SK-N-SH (cell line): ENCODE measurements at places on chromosomes 13 and 19. TPM values are rescaled to one million over a fixed set of nuclear protein-coding genes. Genes with fewer than 3 reads are reported as not detected.

The KCNN1 gene
- polyA plus RNA-seq = 2.7 and 3.6 TPM in 2 replicates

The SHANK1 gene
- polyA plus RNA-seq = 0.28 and 0.31 TPM in 2 replicates

The POP4 gene
- polyA plus RNA-seq = 67.7 and 75.4 TPM in 2 replicates

The PEAK3 gene
- polyA plus RNA-seq = not detected in 2 replicates

The THSD8 gene
- not detected in 2 replicates for polyA plus RNA-seq

The ANKLE1 gene
- polyA plus RNA-seq = 2.2 and 2.6 TPM in 2 replicates

DNA sequence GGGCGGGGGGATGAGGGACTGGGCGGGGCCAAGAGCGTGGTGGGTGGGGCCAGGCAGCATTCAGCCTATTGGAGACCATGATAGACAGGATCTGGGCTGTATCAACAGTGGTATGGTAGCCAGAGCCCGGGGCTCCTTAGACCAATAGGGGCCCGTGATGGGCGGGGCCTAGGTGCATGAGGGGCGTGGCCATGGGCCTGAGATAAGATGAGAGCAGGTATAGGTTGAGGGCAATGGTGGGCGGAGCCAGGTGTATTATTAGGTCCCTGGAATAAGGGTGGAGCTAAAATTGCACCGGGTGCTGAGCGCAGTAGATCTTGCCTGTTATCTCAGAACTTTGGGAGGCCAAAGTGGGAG, 5.3 kb downstream of the ABCA7 start:
- no peaks in the 10 kb centered on the region; the same call in 1 of the 2 replicates for H3K4me1 ChIP-seq
- H3K27ac ChIP-seq = no peak overlapping the region
- no peaks in the 10 kb centered on the region for H3K27me3 ChIP-seq
- DNase-seq = peak; percentile 72

DNA sequence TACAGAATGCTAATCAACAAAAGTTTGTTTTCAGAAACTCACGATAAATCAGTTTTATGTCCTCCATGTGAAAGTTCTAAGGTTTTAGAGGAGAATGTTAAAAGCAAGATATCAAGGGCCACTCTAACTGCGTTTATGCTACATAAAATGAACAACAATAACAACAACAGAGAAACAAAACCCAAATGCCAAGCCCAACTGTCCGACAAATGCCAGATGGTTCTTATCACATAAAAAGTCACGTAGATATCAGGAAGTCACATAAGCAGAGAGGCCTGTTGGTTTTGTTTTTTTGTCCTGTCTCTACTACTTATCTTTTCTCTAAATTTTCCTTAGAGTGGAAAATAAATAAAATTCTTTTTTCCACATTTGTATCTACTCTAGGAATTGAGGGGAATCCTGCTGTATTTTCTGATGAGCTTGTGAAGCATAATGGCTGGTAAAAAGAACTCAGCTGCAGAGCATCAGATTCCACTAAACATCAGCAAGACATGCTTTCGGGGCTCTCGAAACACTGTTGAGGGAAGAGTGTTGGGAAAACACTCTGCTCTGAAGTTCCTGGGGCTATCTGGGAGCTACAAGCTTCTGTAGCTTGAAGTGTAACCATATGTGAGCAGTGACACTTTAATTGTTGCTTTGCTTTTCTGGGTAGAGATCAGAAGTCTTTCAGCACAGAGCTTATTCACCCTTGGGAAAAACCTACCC, 110.1 kb downstream of the SLAIN1 start:
- no peak overlapping the region for H3K4me3 ChIP-seq
- H3K27me3 ChIP-seq = no peaks in the 10 kb centered on the region
- no peaks in the 10 kb centered on the region; the same call in 1 of the 2 replicates for H3K4me1 ChIP-seq
- no peak overlapping the region for H3K27ac ChIP-seq
- no peak for DNase-seq

DNA sequence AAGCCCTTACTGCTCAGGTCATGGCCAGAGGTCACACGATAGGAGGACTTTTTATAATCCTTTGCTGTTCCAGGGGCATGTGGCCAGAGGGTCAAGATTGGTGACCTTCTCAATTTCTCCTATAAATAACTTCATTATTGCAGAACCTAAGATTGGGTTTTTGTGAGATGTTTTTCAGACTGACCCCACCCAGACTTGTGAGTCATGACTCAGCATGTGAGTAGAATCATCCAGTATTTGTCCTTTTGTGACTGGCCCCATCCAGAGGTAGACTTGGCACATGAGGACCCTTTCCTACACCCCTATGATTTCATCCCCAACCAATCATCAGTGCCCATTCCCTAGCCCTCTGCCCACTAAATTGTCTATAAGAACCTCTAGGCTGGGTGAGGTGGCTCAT, 84.5 kb upstream of the ABCC4 start:
- H3K36me3 ChIP-seq = no peaks in the 10 kb centered on the region
- no peak overlapping the region for H3K4me3 ChIP-seq
- H3K27ac ChIP-seq = no peak overlapping the region
- H3K27me3 ChIP-seq = no peaks in the 10 kb centered on the region; the same call in 1 of the 2 replicates
- H3K4me1 ChIP-seq = no peaks in the 10 kb centered on the region

DNA sequence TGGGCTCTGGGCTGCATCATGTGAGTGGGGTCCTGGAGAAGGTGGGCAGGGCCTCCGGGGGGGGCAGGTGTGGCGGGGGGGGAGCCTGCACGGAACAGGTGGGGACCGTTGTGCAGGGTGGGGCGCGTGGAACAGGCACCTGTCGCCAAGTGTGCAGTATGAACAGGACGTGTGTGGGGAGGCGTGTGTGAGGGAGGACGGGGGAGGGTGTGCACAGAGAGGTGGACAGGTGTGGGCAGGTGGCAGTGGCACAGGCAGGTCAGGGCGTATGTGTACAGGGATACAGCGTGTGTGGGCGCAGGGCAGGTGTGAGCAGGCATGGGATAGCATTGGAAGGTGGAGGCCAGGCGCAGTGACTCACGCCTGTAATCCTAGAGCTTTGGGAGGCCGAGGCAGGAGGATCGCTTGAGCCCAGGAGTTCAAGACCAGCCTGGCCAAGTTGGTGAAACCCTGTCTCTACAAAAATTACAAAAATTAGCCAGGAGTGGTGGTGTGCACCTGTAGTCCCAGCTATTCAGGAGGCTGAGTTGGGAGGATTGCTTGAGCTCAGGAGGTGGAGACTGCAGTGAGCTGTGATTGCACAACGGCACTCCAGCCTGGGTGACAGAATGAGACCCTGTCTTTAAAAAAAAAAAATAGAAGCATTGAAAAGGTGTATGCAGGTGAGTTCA, 3.2 kb downstream of the PLK5 start:
- H3K36me3 ChIP-seq = no peaks in the 10 kb centered on the region
- peaks cover 76% of the 10 kb centered on the region for H3K27me3 ChIP-seq
- no peaks in the 10 kb centered on the region for H3K4me1 ChIP-seq
- no peak overlapping the region for H3K4me3 ChIP-seq

DNA sequence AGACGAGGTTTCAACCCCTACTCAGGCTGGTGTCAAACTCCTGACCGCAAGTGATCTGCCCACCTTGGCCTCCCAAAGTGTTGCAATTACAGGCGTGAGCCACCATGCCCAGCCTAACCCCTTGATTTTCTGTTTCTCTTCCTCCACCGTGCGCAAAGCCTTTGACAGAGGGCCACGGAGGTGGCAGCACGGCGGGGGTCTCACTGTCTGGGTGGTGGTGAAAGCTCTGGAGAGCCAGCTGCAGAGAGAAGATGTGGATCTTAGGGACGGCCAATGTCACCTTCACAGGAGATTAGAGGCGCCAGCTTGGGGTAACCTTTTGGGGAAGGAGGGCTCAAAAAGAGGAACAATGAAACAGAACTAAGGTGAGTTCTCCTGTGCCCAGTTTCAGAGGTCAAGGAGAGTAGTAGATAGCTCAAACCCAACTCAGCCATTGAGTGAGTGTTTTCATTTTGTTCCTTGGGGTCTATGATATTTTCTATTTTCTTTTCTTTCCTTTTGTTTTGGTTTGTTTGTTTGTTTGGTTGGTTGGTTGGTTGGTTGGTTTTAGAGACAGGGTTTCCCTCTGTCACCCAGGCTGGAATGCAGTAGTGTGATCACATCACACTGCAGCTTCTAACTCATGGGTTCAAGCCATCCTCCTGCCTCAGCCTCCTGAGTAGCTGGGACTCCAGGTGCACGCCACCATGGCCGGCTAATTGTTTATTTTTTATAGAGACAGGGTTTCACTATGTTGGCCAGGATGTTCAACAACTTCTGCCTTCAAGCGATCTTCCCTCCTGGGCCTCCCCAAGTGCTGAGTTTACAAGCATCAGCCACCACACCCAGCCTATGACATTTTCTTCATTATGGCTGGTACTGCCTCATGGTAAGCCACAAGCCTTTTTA, 37.7 kb downstream of the GPR42 start:
- DNase-seq = no peak
- no peaks in the 10 kb centered on the region for H3K4me1 ChIP-seq
- H3K4me3 ChIP-seq = no peak overlapping the region
- no peak overlapping the region for H3K27ac ChIP-seq
- H3K27me3 ChIP-seq = peaks cover 44% of the 10 kb centered on the region
- H3K36me3 ChIP-seq = no peaks in the 10 kb centered on the region

- DNase-seq = no peak
- H3K4me1 ChIP-seq = peaks cover 43% of the 10 kb centered on the region; the same call in 1 of the 2 replicates
- no peaks in the 10 kb centered on the region for H3K27me3 ChIP-seq
- H3K27ac ChIP-seq = peak overlapping the region; percentile 74
Observed at GRCh38 chr13:98976338-98976737, 1.5 kb downstream of the DOCK9 start.

- H3K4me3 ChIP-seq = no peak within 1 kb of the TSS
- H3K27ac ChIP-seq = no peak within 1 kb of the TSS
- DNase-seq = peak; percentile 66
- H3K36me3 ChIP-seq = no peaks in the 10 kb centered on the region
- H3K27me3 ChIP-seq = peaks cover 28% of the 10 kb centered on the region; the same call in 1 of the 2 replicates
Observed at GRCh38 chr19:39196860-39197562, at the start of gene NCCRP1. TSS of gene NCCRP1 (plus strand) at chr19:39196964. CDS start at chr19:39196983, 19 bp downstream.

GRCh38 chr19:9597027-9597426, 12.7 kb upstream of the ZNF121 start:
- H3K36me3 ChIP-seq = no peaks in the 10 kb centered on the region
- no peak for DNase-seq
- no peak overlapping the region for H3K27ac ChIP-seq
- H3K4me3 ChIP-seq = no peak overlapping the region
